ENCODE measurements at places on chromosomes 2 and 18. TPM values are rescaled to one million over a fixed set of nuclear protein-coding genes. Genes with fewer than 3 reads are reported as not detected.

The ZNF892 gene
- total RNA-seq, result 6.5 TPM

The MYO1B gene
- 246 TPM for total RNA-seq

The CCL20 gene
- total RNA-seq, result 1.2 TPM

The TMEM37 gene
- 1.1 TPM for total RNA-seq

The CACNB4 gene
- total RNA-seq, result 4.3 TPM

The PASK gene
- 5.8 TPM for total RNA-seq

The ACP1 gene
- total RNA-seq, result 80.0 TPM

The HOXD8 gene
- 3.3 TPM for total RNA-seq

The ADAM23 gene
- 0.29 TPM for total RNA-seq

The TSPYL6 gene
- not detected for total RNA-seq

The CLIP4 gene
- 124 TPM for total RNA-seq

The FAM237A gene
- total RNA-seq, result not detected

The TP53I3 gene
- 59.4 TPM for total RNA-seq

The LHCGR gene
- not detected for total RNA-seq

The RUFY4 gene
- total RNA-seq, result not detected

The CROCC2 gene
- total RNA-seq, result under 0.01 TPM

The IL1F10 gene
- not detected for total RNA-seq

The ATP5MC3 gene
- 87.2 TPM for total RNA-seq

The ANKRD30B gene
- total RNA-seq, result 11.5 TPM

The CFAP65 gene
- not detected for total RNA-seq

The TMEM247 gene
- total RNA-seq, result not detected

The SCN3A gene
- 0.59 TPM for total RNA-seq

The IL36B gene
- not detected for total RNA-seq

The CYTIP gene
- 1.4 TPM for total RNA-seq

The ANKRD53 gene
- 1.1 TPM for total RNA-seq

The KLHL41 gene
- total RNA-seq, result 1.2 TPM

The CCDC178 gene
- not detected for total RNA-seq

The FAHD2A gene
- total RNA-seq, result 21.4 TPM

The CD8B2 gene
- not detected for total RNA-seq

The RSAD2 gene
- total RNA-seq, result 0.72 TPM

The FHOD3 gene
- total RNA-seq, result 13.0 TPM

The MARCO gene
- not detected for total RNA-seq

The SLC19A3 gene
- 0.36 TPM for total RNA-seq

The SKOR2 gene
- total RNA-seq, result not detected

The TMEM18 gene
- total RNA-seq, result 15.0 TPM

The KCNE4 gene
- total RNA-seq, result 40.4 TPM

The CRYBA2 gene
- not detected for total RNA-seq

The MAPK4 gene
- total RNA-seq, result not detected
